Amniotic stem cell (primary cell): ENCODE measurements at places on chromosomes 11 and 22.
A peak's percentile ranks its signal among the peaks of the same experiment; 100 is the strongest.

DNA sequence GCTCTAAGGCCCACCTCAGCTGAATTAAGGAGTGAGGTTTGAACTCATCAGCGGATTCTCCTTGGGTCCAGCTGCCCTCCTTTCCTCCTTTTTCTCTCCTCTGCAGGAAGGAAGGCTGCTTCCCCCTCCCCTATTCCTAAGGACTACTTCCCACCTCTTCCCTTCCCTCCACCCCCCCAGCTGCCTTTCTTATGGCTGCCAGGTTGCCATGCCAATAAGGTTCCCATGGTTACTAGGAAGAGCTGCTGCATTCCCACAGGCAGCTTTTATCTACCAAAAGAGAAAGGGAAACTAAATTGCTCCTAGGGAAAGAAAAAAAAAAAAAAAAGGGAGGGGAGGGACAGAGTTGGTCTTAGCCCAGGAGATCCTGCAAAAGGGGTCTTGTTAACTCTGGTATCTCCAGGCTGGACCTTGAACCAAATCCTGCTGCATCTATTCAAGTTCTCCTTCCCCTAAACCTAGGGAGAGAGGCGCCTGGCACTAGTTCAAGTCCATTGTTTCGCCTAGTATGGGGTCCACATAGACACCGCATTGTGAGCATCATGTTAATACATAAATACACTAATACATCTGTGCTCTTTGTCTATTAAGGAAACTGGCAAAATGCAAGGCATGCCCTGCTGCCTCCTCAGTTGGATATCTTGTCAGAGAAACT is 21.2 kb upstream of the FEZ1 start:
- peak; percentile 9 for DNase-seq

DNA sequence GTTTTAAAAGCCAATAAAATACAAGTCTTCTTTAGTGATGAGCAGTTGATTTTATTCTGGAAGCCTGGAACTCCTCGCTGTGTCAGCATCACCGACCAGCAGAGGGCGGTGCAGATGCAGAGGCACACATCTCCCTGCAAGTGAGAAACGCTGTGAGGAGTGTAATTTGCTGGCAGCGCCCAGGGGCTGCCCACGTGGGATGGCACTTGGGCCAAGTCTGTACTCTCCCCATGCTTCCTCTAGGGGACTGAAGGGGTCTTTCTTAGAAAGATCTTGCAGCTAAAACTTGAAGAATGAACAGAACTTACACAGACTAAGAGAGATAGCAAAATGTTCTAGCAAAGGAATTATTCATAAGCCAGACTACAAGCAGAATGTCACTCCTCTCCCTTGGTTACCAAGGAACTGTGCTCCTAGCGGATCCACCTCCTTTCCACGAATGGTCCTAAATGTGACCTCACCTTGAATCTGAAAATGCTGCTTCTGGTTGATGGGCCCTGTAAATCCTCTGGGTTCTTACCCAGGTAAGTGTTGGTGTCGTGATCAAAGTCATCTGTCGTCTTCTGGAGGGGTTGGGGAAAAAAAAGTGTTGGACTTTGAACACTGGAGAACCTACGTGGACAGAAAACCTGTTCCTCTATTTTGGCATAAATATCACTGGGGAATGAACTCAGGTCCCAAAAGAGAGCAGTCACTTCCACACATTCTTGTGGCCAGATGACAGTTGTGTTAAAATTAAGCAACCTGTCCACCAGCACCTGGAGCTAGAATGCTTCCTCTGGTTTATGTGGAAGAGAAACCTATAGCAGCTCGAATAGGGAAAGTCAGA is 31.8 kb downstream of the CNTF start:
- DNase-seq = peak; percentile 52

- no peak for DNase-seq
These were observed 324.2 kb downstream of the DCDC1 start for GRCh38 chr11:31045335-31045734.

DNA sequence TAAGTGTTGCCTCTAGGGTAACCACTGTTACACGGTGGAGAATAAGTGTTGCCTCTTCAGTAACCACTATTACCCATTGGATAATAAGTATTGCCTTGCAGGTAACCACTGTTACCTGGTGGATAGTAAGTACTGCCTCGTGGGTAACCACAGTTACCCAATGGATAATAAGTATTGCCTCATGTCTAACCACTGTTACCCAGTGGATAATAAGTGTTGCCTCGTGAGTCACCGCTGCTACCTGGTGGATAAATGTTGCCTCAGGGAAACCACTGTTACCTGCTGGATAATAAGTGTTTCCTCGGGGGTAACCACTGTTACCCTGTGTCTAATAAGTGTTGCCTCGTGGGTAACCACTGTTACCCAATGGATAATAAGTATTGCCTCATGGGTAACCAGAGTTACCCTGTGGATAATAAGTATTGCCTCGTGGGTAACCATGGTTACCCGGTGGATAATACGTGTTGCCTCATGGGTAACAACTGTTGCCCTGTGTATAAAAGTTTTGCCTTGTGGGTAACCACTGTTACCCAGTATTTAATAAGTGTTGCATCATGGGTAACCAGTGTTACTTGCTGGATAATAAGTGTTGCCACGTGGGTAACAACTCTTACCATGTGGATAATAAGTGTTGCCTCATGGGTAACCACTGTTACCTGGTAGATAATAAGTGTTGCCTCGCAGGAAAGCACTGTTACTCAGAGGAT is 12.3 kb upstream of the NXPE4 start:
- no peak for DNase-seq

DNA sequence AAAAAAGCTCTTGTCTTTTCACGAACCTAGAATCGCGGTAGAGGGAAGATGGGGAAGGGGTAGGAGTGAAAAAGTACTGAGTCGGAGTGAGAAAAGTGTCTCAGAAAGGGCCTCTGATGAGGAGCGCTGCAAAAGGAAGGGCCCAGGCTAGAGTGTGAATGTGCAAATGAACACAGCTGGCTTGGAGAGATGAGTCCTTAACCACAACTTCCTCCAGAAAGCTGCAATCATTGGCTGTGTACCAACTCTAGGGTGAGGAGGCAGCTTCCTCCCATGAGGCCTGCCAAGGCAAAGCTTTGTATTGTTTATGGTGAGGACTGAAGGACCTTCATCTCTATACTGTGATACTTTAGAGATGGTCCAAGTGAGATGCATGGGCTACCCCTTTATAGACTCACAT is 566.9 kb upstream of the ANO5 start:
- no peak for DNase-seq

GRCh38 chr22:36279219-36279666 is 26.3 kb downstream of the APOL1 start:
- no peak for DNase-seq

DNA sequence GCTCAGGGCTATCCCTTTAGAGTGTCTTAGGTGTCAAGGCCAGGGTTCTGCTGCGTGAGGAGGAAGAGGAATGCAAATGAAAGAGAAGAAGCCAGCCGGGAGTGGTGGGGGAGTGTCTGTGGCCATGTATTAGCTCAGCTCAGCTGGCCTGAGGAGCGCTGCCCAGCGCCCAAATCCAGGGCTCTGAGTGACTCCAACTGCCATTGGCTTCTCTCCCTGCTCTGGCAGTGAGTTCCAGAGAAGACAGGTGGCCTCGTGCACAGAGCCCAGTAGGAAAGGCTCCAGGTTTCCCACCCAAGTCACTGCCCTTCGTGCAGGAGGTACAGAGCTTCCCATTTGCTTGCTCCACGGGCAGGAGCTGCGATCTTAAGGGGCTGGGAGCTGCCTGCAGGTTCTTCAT is 302.0 kb downstream of the KIRREL3 start:
- DNase-seq = no peak

GRCh38 chr11:117914991-117915618 is 14.1 kb downstream of the TMPRSS13 start:
- DNase-seq = no peak
